ENCODE measurements at places on chromosomes 2 and 18.

GRCh38 chr2:139260052-139260430, 479.9 kb upstream of the NXPH2 start:
- DNase-seq, result no peak

GRCh38 chr18:79746730-79747129, 51.0 kb upstream of the KCNG2 start:
- no peak for DNase-seq

DNA sequence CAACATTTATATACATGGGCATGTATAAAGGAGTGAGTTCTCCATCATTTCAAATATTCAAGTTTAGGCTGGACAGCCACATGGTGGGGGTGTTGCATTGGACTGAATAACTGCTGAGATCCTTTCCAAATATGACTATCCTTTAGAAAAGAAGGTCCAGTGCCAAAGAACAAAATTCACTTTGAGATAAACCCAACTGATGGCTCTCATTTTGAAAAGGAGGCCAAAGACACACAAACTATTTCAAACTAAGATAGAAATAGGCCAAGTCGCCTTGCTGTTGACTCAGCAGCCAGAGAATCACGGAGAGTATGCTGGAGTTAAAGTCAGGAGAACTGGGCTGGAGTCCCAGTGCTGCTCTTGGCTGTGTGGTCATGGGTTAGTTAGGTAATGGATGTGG, 204.5 kb upstream of the LRATD1 start:
- no peak for DNase-seq

DNA sequence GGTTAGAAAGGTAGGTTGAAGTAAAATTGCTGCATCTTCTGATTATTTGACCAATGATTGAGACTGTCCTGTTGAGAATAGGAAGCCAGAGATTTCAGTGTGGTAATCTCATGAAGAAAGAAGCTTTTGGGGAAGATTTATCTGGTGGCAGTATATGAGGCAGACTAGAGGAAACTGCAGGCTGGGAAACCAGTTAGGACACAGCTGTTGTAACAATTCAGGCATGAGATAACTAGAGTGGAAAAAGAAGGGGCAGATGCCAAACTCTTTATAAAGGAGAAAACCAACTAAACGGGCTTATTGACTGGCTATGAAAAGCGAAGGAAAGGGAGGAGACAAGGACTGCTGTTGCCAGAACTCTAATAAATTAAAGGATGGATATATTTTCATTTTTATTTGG, 155.6 kb downstream of the TTC27 start:
- no peak for DNase-seq

- DNase-seq, result no peak
Measured at GRCh38 chr18:37282386-37283037, 283.1 kb downstream of the CELF4 start.

DNA sequence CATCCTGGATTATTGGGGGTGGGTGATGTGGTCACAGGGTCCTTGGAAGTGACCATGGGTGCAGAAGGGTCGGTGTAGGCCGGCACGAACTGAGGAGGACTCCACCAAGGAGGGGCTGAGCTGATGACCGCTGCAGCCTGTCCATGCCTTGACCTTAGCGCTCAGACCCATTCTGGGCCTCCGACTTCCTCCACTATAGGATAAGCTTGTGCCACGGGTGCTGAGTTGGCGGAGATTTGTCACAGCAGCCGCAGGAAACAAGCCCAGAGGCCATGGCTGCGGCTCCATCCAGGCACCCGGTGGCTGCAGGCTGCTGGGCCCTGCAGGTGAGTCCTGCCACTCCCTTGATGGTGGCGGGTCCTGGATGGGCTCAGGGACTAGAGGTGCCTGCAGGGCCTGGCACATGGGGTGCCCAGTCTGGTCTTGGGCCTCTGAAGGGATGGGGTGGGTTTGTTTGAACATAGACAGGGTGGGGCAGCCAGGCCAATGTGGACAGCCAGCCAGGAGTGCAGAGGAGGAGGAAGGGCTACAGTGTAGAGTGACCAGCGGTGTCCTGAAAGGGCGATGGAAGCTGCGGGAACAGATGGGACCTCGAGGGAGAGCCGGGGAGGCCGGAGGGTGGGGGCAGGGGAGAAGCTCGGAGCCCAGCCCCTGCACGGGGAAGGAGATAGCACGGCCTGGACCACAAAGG, 84.8 kb downstream of the SEPTIN10 start:
- DNase-seq, result no peak

GRCh38 chr2:199962203-199962602, 6.8 kb downstream of the MAIP1 start:
- peak; percentile 62 for DNase-seq

Data from activated CD8-positive, alpha-beta memory T cell treated with anti-CD3 and anti-CD28 coated beads, Interleukin-2, amount 10 ng/mL, durations not matched to agents 7 days and 5 days (primary cell).